ENCODE measurements at places on chromosomes 2 and 18.
A peak's percentile ranks its signal among the peaks of the same experiment; 100 is the strongest.

- no peak for DNase-seq
Measured at GRCh38 chr2:16890081-16890480, 224.4 kb upstream of the CYRIA start.

- DNase-seq: no peak
Measured at GRCh38 chr18:26493021-26493420, 55.3 kb downstream of the KCTD1 start.

- no peak for DNase-seq
Measured at GRCh38 chr2:112229348-112229747, 25.5 kb downstream of the ZC3H8 start.

- DNase-seq: no peak
Measured at GRCh38 chr2:46379213-46380037, 82.2 kb downstream of the EPAS1 start.

DNA sequence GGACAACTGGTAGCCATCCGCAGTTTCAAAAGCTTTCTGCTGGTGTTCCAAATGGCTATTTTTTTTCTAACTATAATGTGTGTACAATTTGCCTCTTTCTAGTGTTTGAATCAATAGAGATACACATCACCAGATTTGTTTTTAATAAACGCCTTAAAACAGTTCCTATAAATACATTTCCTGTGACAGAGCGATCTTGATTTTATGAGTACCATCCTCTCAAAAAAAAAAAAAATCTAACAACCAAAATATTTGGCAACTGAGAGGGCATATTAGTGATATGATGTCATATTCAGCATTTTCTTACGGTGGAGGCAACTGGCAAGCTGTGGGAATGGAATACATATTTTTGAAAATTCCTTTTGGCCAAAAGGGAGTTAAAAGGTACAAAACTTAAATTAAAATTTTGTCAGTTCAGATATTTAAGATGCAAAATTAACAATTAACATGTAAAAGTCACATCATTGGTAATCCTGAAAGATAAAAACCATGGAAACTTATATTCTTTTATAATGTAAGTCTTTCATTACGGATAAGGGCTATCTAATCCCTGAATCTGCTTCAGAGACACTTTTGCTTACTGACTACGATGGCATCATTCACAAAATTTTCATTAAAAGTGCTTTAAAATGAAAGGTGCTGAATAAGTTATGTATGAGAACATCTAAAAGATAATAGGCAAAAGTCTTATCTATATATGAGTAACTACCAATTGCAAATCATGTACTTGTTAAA, 268.4 kb downstream of the TCF4 start:
- no peak for DNase-seq

- DNase-seq: peak; percentile 76
Measured at GRCh38 chr2:64989126-64989981, at the start of gene SLC1A4. Gene SLC1A4 (plus strand): TSS chr2:64989399. CDS start chr2:64989644, 245 bp downstream.

DNA sequence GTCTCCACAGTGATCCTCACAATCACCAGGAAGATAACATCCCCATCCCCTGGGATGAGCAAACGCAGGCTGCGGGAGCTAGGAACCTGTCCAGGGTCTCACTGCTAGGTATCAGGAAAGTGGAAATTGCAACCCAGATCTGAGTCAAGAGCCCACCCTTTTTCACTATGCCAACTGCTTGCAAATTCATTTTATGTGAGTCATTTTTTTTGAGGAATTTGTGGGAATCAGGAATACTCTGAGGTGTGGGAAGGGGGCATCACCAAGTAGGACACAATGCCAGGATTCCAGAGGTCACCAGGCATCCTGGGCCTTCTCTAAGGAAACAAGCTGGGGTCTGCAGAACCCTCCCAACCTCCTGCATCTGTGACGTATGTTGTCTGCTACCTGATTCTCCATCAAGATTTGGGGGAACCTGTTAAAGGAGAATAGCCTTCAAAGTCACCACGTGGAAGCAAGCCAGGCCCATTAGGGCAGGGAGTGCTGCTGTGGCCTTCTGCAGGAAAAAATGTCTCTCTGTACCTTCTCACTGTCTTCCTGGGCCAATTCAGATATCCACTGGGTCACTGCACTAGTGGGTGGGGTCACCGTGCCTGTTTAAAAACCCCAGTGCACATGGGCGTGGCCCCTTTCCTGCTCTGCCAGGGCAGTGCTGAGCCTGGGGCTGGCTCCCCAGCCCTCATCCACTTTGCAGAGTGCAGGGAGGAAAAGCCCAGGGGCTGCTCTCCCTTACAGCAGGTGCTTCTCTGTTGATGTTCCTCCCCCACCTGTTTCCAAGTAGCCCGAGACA, 50.2 kb downstream of the MCFD2 start:
- no peak for DNase-seq

GRCh38 chr2:227228061-227228667, 63.7 kb downstream of the COL4A3 start:
- DNase-seq: no peak

GRCh38 chr2:118748245-118748885, 99.1 kb downstream of the EN1 start:
- no peak for DNase-seq

- no peak for DNase-seq
Measured at GRCh38 chr2:195543902-195544894, 112.8 kb upstream of the SLC39A10 start.

DNA sequence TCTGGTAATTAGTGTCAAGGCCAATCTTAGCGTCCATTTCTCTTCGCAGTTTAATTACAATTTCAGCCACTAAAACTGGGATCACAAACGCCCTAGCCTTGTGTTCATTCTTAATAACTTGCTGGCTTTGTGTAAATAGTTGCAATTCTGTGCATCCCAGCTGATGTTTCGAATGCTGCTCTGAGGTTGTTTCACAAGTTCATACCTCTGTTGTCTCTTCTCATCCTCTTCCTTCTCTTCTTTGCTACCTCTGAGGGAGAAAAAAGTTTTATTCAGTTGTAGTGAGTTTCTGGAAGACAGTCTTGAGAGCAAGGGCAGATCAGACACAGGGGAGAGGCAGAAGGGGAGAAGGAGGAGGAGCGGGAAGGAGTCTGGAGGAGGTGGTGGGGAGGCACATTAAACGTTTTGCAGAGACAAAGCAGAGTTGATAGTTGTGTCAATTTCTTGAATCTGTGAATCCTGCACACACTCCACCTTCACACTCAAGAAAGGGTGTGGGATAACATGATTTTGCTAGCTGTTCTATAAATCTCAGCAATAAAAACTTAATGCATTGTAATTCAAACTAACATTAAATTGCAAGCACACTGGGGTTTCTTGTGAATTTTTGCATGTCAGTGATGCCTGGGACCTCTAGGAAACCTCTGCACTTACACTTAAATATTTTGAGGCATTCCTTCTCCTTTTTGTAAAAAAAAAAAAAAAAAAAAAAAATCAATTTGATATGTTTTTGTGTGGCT, 6.8 kb downstream of the MEIS1 start:
- DNase-seq: no peak
